ENCODE measurements at places on chromosomes 13 and 19.

DNA sequence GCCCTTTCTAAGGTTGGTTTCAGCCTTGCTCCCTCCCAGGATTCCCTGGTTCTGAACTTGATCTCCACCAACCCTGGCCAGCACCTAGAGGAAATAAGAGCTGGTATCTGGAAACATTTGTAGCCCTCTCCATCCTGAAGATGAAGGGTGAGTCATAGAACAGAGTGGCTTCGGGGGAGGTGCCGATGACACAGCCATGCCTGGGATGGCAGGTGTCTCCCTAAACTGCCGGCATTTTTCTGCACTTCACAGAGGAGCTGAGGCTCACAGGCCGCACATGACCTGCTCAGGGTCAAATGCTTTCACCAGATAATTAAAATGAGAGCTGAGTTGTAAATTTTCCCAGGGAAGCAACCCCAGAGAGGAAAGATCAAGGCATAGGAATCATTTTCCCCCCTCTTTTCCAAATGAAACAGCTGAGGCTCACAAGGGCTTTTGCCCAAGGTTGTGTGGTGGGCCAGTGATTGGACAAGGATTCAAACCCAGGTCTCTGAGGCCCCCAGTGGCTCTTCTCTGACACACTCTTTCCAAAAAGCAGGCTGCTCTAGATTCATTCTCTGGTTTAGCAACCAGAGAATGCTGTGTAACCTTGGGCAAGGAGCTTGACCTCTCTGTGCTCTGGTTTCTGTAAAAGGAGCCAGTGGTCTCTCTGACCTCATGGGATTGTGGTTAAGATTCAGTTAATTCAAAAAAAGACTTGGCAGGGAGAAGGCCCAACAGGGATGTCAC is 1.2 kb upstream of the SLC25A42 start:
- peak; percentile 34 for DNase-seq

- no peak for DNase-seq
These were observed 412.3 kb downstream of the RFC3 start for GRCh38 chr13:34230271-34230670.

DNA sequence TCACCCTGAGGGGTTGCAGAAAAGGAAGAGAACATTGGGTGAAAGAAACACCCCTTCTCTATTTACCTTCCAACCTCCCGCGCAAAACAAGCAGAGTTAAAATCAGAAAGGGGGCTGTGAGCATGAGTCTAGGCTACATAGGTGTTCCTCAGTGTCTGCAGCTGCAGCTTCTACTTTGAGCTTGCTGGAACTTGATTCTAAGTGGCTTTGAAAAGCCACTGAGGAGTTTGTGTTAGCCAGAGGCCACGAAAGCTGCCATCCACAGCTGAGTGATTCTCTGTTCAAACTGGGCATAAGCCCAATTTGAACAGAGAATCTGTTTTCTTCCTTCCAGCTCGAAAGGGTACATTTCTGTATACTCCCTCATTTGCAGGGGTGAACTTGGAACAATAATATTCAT is 343.9 kb downstream of the PCDH9 start:
- no peak for DNase-seq

GRCh38 chr19:27774827-27775226 is 1438.1 kb downstream of the UQCRFS1 start:
- DNase-seq = no peak

DNA sequence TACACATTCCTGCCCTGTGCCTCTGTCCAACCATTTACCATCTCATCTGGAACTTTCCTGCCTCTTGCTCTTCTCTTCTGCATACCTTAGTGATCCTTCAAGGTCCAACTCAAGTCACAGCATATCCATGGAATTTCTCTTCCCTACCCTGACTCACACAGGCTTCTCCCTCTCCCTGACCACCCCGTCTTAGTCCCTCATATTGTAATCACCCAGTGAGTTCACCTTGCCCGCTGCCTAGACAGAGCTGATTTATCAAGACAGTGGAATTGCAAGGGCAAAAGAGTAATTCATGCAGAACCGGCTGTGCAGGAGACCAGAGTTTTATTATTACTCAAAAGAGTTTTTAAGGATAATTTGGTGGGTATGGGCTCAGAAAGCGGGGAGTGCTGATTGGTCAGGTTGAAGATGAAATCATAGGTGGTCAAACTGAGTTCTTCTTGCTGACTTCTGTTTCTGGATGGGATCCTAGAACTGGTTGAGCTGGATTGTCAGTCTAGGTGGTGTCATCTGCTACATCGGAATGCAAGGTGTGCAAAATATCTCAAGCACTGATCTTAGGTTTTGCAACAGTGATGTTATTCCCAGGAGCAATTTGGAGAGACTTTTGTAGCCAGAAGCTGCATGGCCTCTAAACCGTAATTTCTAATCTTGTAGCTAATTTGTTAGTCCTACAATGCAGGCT is 67.2 kb downstream of the HSPH1 start:
- no peak for DNase-seq

DNA sequence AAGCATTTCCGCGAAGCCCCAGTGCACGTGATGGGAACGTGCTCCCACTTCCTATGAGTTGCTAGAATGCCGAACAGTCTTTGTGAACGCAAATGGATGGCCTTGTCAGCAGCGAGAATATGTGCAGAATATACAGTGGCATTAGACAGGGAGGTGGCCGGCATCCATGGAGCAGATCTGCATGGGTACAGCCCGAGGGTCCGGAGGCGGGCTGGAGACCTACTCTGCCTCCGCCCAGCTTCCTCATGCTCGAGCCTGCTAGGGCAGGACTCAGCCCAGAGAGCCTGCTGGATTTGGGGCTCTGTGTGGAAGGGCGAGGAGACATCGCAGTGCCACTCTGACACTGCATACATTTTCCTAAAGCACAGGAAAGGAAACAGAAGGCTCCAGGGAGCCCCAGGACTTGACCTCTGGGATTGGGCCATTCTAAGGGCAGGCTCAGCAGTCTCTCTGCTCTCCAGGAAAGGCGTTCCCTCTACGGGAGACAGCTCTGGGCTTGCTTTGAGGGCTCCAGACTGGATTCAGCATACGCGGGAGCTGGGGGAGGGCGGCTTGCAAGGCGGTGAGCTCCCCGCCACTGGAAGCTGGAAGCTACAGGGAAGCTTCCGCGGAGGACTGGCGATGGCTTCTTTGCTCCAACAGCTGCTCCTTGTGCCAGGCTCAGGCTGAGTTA is 55.9 kb upstream of the UQCRFS1 start:
- no peak for DNase-seq

GRCh38 chr13:40096357-40096901 is 441.0 kb downstream of the COG6 start:
- DNase-seq = no peak

DNA sequence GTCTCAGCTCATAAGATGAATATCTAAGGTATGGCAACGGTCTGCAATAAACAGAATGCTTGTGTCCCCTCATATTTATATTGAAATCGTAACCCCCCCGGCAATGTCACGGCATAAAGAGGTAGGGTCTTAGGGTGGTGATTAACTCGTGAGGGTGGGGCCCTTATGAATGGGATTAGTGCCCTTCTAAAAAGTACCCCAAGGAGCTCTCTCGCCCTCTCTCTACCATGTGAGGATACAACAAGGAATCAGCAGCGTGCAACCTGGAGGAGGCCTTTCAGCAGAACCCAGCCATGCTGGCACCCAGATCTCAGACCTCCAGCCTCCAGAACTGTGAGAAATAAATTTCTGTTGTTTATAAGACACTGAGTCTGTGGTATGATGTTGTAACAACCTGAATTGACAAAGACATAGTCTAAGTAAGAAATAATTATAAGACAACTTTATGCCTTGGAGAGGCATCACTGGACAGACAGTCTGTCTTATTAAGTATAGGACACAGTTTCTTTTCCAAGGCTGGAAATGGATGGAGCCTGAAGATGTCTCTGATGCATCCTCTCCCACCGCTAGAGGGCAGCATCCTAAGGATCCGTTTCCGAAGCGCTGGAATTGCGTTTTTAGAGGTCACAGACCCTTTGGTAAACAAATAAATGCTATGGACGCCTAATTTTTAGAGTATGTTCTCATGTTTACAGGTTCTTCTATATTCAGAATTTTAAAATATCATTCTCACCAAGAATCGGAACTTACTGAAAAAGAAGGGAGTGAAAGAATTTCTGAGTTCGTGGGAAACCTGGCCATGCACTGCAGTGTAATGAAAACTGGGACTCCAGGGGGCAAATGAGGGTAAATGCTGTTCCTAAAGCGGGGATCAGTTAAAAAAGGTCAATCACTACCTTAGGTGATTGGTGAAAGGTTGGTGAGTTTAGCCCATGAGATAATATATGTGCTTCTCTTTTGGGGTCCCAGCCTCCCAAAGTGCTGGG is 13.3 kb upstream of the LEUTX start:
- no peak for DNase-seq

- DNase-seq = no peak
These were observed 583 bp upstream of the BAX start for GRCh38 chr19:48953990-48954594.

DNA sequence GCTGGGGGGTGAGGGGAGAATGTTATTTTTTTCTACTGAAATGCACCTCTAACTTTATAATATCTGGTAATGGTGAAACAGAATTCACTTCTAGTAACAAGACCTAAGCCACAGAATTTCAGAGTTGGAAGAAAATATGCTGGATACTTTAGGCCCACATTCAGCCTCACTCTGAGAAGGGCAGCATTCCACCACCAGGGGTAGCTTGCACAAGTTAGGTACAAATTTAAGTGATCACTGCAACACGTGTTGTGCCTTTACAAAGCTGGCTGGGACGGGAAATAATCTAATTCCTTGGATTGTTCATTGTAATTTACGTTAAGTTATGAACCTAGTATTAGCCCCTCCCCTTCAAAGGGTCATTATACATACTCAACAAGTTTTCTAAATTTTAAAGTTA is 192.3 kb downstream of the RGCC start:
- DNase-seq = no peak

GRCh38 chr13:35157143-35157755 is 215.2 kb downstream of the NBEA start:
- no peak for DNase-seq

GRCh38 chr19:8320564-8321066 is 560 bp downstream of the NDUFA7 start:
- DNase-seq = no peak

DNA sequence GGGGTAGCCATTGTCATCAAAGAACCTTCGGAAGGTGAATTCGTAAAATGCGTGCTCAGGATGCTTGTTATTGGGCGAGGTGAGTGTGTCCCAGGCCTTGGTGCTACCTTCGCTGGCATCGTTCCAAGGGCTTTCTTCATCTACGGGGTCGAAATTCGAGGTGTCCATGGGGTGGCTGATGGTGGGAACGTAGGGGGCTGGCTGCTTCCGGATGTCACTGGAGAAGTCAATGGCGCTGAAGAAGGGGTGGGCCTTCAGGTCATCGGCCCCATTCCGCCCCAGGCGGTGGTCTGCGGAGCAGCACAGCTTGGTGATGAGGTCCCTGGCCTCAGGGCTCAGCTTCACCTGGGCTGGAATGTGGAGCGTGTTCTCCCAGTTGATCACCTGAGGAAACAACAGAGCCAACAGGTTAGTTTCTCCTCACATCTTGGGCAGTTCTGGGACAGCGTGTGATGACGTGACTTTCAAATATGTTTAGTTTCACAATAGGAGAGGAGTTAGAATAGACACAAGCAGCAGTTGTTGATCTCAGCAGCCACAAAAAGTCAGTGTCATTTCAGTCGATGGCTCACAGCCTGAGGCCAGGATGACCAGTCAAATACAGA is 72.5 kb upstream of the XPO4 start:
- DNase-seq = no peak

DNA sequence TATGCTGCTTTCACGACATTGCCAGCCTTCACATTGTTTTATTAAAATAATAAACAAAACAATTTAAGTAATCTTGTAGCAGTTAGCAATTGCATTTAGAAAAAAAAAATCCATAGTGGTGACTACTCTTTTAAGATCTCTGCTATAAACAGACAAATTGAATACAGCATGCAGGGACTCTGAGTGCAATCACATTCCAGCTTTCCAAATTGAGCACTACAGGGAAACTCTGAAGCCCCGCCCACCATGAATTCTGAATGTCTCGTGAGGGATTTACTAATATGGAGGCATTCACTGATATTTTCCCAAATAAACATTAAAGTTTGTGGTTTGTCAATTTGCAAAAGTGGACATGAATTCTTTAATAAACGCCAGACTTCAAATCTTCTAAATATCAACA is 698.8 kb downstream of the LIG4 start:
- DNase-seq = no peak

GRCh38 chr13:113220877-113221276 is 11.5 kb downstream of the CUL4A start:
- DNase-seq = no peak

GRCh38 chr19:883661-884211 is 9.3 kb downstream of the MED16 start:
- no peak for DNase-seq

DNA sequence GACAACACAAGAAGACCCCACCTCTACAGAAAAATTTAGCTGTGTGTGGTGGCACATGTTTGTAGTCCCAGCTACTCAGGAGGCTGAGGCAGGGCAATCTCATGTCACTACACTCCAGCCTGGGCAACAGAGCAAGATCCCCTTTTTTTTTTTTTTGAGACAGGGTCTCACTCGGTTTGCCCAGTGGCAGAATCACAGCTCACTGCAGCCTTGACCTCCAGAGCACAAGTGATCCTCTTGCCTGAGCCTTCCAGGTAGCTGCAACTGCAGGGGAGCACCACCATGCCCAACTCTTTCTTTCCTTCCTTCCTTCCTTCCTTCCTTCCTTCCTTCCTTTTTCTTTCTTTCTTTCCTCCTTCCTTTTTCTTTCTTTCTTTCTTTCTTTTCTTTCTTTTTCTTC is 4.2 kb upstream of the CLEC4G start:
- no peak for DNase-seq

- DNase-seq = no peak
These were observed 575.2 kb downstream of the DACH1 start for GRCh38 chr13:71291842-71292146.

DNA sequence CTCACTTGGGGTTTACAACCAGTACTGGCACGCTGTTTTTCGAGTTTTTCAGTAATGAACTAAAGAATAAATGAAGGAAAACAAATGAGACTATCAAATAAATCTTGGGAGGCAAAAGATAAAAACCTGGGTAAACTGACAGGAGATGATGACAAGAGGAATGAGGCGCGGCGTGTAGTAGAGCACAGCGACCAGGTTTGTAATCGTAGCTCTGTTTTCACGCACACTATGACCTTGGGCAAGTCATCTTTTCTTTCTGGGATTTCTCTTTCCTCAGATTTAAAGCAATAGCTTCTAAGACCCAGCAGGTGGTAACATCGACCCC is 419 bp downstream of the MRPS31 start:
- no peak for DNase-seq

DNA sequence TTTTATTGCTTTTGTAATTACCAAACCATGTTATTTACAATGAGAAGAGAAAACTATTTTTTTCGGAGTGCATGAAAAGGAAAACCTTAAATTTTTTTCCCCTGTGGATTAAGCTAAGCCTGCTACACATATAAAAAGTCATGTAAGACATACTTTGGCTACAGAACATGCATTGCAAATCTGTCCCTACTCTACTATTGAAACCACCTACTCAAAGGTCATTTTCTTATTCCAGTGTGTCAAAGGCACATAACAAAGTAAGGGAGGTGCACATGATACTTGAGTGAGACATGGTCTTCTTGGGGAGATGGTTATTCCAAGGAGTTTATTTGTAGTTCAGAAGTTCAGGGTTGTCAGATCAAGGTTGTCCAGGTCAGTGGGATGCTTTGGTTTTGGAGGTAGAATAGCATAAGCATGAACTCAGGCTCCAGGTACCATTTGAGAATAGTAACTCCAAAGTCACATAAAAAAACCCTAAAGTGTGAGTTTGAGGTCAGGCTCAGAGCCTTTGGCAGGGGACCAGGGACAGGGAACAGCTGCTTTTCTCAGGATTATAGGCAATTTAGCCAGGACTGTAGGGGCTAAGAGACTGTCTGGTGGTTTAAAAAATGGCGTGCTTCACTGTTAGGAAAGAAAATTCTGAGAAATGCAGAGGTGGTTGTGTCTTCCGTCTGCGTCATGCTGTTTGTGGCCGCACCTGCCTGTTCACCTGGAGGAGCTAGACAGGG is 15.4 kb downstream of the FARP1 start:
- DNase-seq = no peak

Data from caudate nucleus (tissue), 63 donors.